ENCODE measurements at places on chromosomes 13 and 19. TPM values are rescaled to one million over a fixed set of nuclear protein-coding genes. Genes with fewer than 3 reads are reported as not detected.

- peak; percentile 52 for DNase-seq
Measured at GRCh38 chr19:18649371-18650020, 12.7 kb downstream of the KLHL26 start.

- no peak for DNase-seq
Measured at GRCh38 chr19:33673258-33673875, 51.6 kb downstream of the CHST8 start.

- DNase-seq: no peak
Measured at GRCh38 chr13:93336728-93337127, 110.1 kb downstream of the GPC6 start.

- DNase-seq: no peak
Measured at GRCh38 chr19:11267316-11268085, 5.2 kb upstream of the DOCK6 start.

GRCh38 chr13:23707674-23708073 is 137.5 kb downstream of the TNFRSF19 start:
- DNase-seq: peak; percentile 50

GRCh38 chr13:112653071-112653470 is 36.8 kb upstream of the ATP11A start:
- DNase-seq: no peak

DNA sequence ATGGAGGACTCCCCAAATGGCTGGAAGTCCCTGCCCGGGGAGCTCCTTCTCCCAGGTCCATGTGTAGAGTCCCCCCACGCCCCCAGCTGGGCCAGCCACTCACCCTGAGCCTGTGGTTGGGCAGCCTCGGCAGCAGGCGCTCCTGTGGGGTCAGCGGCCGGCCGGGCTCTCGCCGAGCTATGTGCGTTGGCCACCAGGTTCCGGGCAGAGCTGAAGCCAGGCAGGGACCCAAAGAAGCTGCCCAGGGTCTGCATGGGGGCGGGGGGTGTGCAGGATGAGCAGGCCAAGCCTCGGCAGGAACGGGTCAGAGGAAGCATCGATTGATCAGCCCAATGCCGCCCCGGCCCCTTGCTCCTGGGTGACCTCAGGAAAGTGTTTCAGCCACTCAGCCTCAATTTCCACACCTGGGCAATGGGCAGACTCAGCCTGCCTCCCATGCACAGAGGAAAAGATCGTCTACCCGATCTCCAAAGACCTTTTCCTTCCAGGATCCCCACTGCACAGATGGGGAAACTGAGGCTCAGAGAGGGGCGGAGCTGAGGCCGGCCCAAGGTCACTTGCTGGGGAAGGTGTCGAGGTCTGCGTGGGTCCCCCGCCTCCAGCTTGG is 732 bp downstream of the PLIN4 start:
- no peak for DNase-seq

- DNase-seq: peak; percentile 75
Measured at GRCh38 chr19:10191347-10191746, 3.4 kb downstream of the DNMT1 start.

GRCh38 chr19:7242601-7243258 is 51.5 kb downstream of the INSR start:
- DNase-seq: peak; percentile 95

DNA sequence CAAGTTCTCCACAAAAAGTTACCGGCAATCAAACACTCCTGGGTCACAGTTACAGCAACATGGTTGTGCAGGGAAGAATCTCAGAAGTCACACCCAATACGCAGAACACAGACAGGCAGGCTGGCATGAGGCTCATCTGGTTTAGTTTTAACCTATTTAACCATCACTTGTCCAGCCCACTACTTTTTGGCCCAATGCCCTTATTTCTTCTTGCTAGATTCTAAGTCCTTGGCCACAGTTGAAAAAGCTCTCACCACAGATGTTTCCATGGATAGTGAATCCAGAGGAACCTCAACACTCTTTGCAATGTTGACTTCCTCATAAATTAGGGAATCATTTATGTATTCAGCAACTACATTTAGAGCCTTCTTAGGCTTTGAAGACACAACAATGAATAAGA is 50.7 kb upstream of the FNDC3A start:
- DNase-seq: no peak

DNA sequence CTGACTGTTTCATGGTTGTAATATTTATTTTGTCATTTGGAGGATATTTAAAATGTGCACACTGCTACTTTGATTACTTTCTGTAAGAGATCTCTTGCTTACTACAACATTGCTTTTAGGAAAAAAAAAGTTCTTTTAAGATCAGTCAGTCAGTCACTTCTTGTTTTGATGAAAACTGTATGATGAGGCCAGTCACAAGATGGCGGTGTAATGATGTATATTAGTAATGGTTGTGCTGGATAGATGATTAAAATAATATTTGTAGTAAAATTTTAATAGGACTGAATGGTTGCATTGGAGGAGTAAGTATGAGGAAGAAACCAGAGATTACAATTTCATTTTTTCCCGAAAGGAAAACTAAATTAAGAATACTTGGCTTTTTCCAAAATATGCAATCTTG is 2411.1 kb downstream of the PCDH9 start:
- no peak for DNase-seq

DNA sequence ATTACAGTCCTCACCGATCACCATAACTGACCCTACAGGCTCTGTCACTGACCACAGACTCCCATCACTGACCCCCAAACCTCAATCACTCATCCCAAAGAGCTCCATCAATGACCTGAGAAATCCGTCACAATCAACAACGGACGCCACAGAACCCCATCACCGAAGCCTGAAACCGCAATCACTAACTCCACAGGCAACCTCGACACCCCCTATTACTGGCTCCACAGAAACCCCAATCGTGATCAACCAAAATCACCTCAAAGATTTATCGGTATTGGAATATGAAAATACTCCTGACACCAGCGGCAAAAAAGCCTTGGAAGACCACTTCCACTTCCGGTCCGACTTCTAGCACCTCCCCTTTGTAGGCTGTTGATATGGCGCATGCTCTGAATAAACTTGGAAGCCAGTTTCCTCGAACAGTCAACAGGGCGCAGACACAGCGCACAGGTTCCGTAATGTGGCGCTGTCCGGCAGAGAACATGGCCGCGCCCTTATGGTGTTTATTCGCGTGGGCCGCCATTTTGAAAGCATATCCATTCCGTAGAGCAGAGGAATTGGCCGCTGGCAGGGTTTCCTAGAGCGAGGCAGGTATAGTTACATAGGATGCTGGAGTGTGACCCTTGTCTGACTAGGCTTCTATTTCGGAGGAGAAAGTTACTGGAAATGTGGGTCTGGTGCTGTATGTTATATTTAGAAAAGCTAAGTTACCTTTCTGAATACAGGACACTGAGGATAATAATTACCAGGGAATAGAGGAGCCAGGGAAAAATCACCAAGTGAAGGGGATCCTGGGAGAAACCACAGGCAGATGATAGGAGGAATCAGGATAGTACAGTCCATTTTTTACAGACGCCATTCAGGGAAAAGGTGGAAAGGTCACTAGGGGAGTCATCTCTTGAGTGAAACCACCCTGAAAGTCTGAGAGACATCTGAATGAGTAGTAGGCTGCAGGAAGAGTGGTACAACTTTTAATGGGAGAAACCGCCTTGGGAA is at the start of gene ZNF585A:
TSS of gene ZNF585A (minus strand) at position 328 of the 999 bp plus-strand sequence. CDS start 2,785 bp downstream, outside the sequence.
- peak; percentile 98 for DNase-seq

- DNase-seq: no peak
Measured at GRCh38 chr13:98959291-98959690, 18.6 kb downstream of the DOCK9 start.

DNA sequence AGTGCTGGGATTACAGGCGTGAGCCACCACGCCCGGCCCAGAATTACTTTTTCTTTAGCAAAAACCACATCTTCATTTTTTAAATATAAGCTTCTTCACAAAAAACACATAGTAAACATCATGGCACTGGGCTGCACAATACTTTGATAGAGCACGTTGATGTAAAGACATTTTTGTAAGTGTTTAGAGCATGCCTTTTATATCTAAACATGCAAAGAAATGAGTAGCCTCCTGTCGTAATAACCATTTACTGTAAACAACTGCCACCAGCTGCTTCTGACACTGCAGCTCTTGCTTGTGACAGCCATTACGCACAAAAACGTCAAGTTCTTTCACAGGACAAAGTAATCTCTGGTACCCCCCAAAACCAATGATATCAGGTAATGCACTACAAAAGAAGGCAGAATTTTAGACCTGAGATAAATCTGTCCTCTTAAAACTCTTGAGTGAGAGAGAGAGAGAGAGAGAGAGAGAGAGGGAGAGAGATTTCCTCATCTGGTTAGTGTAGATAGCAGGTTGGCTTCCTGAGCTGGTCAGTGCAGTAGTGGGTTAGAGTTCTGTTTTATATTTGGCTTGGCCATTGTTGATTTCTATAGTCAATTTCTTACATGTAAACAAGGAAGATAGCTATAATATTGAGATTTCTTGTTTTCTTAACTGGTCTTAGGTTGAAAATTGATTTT is 6.7 kb upstream of the ZNF548 start:
- no peak for DNase-seq

- no peak for DNase-seq
Measured at GRCh38 chr13:111080642-111081041, 34.5 kb upstream of the ARHGEF7 start.

GRCh38 chr13:95858286-95859075 is 181.5 kb downstream of the DNAJC3 start:
- DNase-seq: no peak

DNA sequence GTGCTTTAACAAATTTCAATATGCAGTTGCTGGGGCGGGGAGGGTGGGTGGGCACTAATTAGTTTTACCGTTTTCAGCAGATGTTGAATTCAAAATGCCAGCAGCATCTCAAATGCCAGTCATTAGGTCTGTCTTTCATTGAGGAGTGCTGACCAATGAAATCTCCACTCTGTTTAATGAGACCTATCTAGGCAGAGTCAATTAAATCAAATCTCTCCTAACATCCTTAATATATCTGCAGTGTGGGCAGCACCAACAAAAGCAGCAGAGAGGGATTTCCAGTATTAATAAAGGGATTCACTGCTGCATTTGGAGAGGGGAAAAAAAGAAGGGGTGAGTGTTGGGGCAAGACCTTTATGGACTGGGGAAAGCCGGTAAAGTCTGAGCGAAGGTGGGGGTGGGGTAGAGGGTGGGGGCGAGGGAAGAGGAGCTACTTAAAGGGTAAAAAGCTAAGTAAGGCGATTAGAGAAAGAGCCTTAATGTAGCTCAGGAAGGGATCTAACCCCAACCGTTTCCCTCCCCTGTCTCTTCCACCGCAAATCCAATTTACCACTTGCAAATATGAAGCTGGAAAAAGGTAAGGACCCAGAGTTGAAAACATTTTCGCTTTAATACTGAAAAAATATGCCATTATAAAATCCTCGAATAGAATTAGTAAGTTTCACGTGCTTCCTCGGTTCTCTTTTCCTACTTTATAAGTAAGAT is 4.5 kb downstream of the SLITRK1 start:
- no peak for DNase-seq

- DNase-seq: peak; percentile 75
Measured at GRCh38 chr13:40438999-40439797, 227.2 kb downstream of the FOXO1 start.

DNA sequence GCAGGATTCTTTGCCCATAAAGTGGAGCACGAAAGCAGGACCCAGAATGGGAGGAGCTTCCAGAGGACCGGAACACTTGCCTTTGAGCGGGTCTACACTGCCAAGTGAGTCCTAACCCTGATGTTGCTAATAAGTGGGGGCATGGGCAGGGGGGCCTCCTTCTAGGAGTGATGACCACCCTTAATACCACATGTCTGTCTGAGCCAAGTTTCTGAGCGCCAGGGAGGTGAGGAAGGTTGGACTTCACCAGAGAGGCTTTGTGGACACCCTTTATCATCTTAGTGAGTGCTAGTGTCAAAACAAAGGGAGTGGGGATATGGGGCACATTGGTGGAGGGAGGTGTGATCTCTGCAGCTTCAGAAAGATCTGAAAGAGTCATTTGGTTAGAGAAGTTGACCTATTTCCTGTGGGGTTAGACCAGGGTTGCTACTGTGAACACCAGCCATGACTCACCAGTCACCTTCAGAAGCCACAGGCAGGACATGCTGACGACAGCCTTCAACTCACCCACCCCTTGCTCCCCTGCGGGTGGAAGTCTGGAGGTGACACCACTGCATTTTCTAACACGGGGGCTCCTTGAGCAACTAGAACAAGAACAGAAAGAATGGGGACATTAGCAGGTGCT is 8.8 kb downstream of the ALOX5AP start:
- DNase-seq: peak; percentile 48

DNA sequence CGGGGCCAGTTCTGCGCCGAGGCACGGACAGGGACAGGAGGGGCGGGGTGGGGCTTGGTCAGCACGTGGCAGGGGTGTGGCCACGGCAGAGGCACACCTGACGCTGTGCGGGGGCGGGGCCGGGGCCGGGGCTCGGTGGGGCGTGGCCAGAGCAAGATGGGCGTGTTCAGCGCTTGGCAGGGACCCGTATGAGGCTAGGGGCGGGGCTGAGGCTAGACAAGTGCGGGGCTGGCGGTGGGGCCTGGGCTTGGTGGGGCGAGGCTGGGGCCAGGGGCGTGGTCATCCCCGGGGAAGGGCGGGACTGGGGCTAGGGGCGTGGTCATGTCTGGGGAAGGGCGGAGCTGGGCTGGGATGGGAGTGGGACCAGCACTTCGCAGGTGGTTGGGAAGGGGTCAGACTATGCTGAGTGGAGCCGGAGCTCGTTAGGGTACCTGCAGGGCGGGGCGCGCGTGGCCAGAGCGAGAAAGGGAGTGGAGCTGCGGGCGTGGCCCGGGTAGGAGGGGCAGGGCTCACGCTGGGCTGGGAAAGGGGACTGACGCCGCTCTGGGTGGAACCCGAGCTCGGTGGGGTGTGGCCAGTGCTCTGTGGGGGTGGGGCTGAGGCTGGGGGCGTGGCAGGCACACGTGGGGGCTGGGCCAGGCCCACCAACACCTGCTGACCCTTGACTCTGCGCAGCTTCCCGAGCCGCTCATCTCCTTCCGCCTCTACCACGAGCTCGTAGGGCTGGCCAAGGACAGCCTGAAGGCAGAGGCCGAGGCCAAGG is 12.8 kb downstream of the POLR2E start:
- DNase-seq: peak; percentile 40

The ZNF208 gene
- total RNA-seq: under 0.01 TPM

The KIR2DL3 gene
- total RNA-seq: not detected

The GIPR gene
- total RNA-seq: not detected

The GPX4 gene
- 323 TPM for total RNA-seq

The CABP5 gene
- total RNA-seq: not detected

The CD37 gene
- not detected for total RNA-seq

The PCP2 gene
- not detected for total RNA-seq

The GNG7 gene
- total RNA-seq: 0.11 TPM

The RNF17 gene
- not detected for total RNA-seq

Measured in GM23248 (cell line).